ENCODE measurements at places on chromosomes 5 and 9.

DNA sequence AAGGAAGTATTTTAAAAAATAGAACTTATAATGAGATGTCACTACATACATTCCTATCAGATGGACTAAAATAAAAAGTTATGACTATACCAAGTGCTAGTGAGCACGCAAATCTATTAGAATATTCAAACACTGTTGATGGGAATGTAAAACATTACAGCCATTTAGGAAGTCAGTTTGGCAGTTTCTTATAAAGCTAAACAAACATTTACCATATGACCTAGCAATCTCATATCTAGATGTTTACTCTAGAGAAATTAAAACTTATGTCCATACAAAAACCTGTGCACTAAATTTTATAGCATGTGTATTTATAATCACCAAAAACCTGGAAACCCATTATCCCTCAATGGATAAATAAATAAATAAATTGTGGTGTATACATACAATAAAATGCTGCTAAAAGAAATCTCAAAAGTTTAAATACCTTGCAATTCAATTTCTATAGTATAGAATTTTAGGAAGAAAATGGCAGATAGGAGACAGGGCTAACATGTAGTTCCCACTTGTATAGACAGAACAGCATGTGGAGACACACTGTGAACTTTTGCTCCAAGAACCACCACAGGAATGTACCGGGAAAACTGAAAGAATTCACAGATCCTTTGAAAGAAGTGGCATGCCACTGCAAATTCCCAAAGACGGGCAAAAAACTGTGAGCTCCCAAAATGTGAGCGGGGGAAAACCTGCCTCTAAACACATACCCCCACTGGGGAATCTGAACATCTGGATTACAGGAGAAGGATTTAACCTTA is 174.6 kb upstream of the SPEF2 start:
- no peak for DNase-seq

- peak; percentile 81 for DNase-seq
Measured at GRCh38 chr5:154405078-154405792, 40.6 kb upstream of the SAP30L start.

GRCh38 chr9:36731068-36731956 is 158.6 kb downstream of the MELK start:
- DNase-seq, result no peak

- no peak for DNase-seq
Measured at GRCh38 chr5:145579301-145579700, 255.8 kb downstream of the PRELID2 start.

GRCh38 chr9:94181408-94182181 is 77.5 kb upstream of the ZNF169 start:
- DNase-seq, result no peak

- no peak for DNase-seq
Measured at GRCh38 chr5:158966716-158967115, 133.0 kb downstream of the EBF1 start.

DNA sequence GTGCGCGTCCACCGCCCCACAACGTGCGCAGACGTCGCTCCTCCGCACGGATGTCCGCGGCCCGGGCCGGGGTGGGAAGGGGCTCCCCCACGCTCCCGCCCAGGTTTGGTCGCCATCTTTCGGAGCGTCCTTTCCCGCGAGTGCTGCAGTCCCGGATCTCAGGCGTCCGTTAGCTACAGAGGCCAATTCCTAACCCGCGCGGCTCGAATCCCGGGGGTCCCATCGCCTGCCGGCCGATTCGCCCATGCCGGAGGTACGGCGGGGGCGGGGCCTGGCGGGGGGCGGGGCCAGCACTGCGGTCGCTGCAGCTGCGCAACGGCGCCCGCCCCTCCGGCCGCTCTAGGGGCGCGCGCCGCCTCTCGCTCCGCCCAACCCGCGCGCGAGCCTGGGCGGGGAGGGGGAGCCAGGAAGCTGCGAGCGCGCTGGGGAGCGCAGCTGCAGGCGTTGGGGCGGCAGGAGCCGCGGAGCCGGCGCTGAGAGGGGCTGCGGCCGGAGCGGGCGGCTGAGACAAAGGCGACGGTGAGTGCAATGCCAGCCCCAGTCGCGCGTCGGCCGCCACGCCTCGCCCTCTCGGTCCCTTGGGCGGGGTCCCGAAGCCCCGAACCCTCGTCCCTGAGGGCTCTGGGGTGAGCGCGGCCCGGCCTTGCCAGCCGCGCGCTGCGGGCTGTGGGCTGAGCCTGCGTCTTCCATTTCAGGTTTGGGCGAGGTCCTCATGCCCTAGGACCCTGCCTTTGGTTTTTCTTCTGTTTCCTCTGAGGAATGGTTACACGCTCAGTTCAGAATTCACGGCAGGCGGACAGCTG is at the start of gene CDC42SE2:
TSS of gene CDC42SE2 (plus strand) at position 406 of the 803 bp plus-strand sequence. CDS start 95,441 bp downstream, outside the sequence.
- peak; percentile 67 for DNase-seq

- DNase-seq, result no peak
Measured at GRCh38 chr5:78005021-78005785, 229.1 kb upstream of the TBCA start.

DNA sequence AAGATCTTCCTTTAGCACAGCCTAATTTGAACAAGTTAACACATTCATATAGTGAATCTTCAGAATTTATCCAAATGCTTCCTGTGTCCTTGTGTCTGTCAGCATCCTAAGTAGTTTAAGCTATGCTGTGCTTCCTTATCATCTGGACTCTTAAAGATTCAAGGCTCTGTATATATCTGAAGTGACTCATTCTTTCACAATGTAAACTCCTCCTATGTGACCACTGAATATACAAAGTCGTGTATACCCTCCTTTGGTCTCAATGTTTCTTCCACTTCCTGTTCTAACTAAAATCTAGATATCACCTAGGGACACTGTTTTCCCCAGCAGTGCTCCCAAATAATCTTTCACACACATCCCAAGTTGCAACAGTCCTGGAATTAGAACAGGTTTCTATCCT is 935.7 kb upstream of the NUDT12 start:
- DNase-seq, result peak; percentile 59

DNA sequence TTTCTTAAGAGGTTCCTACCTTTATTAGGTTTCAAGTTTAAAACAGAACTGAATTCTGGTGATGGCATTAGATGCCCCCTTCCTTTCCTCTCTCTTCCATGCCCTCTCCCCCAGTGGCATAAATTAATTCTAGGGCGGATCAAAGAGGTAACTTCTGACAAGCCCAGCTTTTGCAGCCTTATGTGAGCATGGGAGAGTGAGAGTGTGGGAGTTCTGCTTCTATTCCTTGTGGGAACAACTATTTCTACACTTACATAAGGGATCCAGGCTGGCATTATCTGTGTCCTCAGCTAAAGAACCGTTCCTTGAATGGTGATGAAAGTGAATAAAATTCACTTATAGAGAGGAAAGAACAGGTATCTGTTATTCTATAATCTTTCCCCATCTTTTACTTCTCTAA is 437.6 kb downstream of the KIF4B start:
- DNase-seq, result no peak

DNA sequence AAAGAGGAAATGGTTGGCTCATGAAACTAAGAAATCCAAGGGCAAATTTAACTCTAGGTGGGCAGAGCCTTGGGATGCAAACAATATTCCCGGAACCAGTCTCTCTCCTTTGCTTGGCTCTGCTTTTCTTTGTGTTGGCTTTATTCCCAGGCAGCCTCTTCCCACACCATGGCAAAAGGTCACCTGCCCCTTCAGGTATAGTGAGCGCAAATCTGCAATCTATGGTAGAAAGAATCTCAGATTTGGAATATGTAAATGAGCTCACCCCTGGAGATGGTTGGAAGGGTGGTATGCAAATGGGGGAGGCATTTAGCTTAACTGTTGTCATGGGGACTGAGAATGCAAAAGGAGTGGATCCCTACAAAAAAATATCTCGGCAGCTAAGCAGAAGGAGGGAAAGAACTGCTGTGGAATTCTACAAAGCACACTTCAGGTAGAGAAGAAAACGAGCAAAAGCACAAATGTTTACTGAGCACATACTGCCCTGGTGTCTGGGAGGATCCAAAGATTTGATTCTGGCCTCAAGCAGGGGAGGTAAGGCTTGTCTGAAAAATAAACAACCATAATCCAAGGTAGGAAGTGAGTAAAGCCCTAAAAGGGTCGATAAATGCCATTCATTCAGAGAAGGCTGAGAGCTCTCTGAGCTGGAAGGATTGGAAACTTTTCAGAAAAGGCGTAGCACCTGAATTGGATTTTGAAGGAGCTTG is 139.7 kb downstream of the TLE1 start:
- no peak for DNase-seq

- DNase-seq, result no peak
Measured at GRCh38 chr5:677131-678101, 15.7 kb downstream of the TPPP start.

GRCh38 chr9:13707612-13708576 is 428.4 kb upstream of the MPDZ start:
- no peak for DNase-seq

- no peak for DNase-seq
Measured at GRCh38 chr5:132812123-132812765, 858 bp upstream of the SOWAHA start.

GRCh38 chr5:127400946-127401670 is 110.5 kb downstream of the MEGF10 start:
- DNase-seq, result no peak

DNA sequence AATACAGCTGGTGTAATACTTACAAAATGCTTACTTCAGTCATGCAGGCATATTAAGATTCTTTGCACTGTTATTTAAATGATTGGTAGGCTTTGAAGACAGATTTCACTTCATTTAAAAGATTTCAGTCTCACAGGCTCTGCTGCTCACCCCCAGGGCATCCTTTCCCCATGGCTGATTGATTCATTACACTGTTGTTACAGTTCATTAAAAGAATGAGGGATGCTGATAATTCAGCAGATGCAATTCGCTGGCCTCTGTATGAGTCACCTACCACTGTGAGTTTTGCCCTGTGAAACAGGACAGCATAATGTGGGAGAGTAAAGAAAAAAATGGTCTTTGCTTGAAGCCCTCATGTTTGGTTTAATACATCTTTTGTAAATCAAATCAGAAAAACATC is 246.9 kb downstream of the CYLC2 start:
- peak; percentile 60 for DNase-seq

GRCh38 chr5:149667084-149667828 is 62.9 kb upstream of the PPARGC1B start:
- peak; percentile 46 for DNase-seq

- DNase-seq, result no peak
Measured at GRCh38 chr5:148446611-148447010, 62.9 kb downstream of the FBXO38 start.

DNA sequence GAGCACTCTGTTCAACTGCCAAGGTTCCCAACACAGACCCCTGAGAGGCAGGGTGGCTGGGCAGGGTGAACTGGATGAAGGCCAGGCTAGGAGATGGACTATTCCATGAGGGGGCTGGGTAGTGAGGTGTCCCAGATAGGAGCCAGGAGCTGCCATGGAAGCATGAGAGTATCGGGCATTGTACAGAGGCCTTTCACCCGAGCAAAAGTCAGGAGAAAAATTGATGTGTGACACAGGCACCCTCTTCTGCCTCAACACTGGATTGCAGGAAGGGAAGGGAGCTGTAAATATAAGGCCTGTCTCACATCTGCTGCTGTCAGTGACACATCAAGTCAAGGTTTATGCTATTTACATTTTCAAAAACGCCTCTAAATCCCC is 74.6 kb downstream of the UBAP1 start:
- DNase-seq, result peak; percentile 46

DNA sequence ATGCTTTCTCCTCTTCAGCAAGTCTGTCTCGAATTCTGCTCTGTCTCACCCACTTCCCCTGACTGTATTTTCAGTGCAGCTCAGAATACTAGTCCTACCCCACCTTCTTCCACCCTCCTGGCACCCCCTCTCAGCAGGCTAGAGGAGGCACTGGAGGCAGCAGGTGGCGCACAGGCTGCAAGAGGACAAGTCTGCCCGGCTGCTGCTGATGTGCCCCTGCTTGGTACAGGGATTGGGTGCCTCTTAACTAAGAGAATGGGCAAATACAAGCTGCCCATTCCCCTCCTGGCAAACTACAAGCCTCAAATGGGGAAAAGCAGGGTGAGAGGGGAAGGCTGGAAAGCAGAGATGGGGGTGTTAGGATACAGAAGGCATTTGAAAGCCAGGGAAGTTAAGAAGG is 5.1 kb downstream of the TLN1 start:
- DNase-seq, result peak; percentile 62

DNA sequence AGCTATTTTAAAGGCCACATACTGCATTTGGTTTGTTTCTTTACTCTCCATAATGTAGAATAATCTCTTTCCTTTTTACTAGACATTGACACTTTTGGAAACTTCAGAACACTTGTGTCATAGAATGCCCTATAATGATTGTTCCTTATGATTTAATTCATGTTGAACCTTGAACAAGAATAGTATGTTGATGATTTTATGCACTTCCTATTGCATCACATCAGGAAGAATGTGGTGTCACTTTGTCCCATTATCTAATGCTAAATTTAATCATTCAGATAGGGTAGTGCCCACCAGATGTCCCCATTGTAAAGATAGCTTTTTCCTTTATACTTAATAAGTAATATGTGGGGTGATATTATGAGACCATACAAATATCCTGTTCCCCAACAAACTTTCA is 19.4 kb upstream of the DEPDC1B start:
- no peak for DNase-seq

DNA sequence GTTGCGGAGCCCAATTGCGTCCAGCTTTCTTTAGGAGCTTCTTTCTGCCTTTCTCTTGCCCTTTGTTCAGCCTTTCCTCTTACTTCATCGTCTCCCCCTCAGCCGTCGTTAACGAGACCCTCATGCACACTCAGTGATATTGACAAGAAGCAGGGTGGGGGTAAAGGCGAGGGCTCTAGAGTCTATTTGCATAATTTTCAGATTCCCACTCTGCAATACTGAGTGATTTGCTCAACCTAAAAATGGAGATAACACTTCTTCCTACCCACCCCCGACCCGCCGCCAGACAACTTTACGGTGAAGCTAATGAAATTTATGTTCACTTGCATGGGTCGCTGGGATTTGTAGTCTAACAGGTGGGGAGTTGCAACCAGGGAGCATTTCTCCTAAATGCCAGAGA is 1.3 kb upstream of the TBC1D2 start:
- DNase-seq, result peak; percentile 20

- no peak for DNase-seq
Measured at GRCh38 chr9:135065151-135065550, 22.3 kb upstream of the OLFM1 start.

DNA sequence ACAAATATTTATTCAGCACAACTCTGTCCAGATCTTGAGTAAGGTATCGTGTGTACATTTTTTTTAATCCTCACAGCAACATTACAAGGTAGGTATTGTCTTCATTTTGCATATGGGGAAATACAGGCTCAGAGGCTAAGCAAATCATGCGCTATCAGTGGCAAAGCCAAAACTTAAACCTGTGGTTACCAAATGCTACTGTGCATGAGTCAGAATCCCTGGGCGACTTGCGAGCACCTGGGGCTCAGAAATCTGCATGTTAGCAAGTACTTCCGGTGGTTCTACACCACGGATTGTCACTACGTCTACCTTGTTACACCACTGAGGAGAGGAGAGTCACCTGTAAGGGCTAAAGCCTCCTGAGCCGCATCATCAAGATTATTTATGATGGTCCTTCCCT is 21.3 kb downstream of the C5orf58 start:
- DNase-seq, result peak; percentile 41

DNA sequence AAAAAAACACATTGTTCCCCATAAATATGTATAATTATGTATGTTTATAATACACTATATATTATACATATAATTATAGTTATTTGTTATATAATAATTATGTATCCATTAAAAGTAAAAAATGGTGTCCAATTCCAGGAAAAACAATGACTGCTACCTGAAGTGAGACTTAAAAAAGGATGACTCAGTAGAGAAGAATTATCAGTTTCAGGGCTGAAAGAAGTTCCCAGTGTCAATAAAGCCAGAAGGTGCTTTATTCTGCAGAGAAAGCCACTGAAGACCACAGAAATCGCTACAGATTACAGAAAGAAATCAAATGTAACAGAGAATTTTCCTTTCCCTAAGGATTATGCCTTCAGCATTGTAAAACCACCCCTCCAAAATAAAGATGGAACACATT is 50.9 kb downstream of the ANKRD31 start:
- DNase-seq, result no peak

- DNase-seq, result no peak
Measured at GRCh38 chr5:14212838-14213237, 69.7 kb downstream of the TRIO start.

All from A172 (cell line).